NCI-H748 treated with DMSO at 0.1 percent for 48 hours (cell line): ENCODE measurements at places on chromosomes 16 and 17.
A peak's percentile ranks its signal among the peaks of the same experiment; 100 is the strongest.

- DNase-seq = no peak
Measured at GRCh38 chr16:81995651-81996050, 15.6 kb downstream of the SDR42E1 start.

DNA sequence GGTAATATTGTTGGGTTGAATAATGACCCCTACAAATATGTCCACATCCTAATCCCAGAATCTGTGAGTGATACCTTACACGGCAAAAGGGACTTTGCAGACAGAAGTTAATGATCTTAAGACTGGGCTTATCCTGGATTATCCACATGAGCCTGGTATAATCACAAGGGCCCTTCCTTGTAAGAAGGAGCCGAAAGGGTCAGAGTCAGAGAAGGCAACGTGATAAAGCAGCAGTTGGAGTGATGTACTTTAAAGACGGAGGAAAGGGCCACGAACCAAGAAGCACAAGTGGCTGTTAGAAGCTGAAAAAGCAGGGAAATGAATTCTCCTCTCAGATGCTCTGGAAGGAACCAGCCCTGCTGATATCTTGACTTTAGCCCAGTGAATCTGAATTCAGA is 137.8 kb downstream of the UTP18 start:
- no peak for DNase-seq

DNA sequence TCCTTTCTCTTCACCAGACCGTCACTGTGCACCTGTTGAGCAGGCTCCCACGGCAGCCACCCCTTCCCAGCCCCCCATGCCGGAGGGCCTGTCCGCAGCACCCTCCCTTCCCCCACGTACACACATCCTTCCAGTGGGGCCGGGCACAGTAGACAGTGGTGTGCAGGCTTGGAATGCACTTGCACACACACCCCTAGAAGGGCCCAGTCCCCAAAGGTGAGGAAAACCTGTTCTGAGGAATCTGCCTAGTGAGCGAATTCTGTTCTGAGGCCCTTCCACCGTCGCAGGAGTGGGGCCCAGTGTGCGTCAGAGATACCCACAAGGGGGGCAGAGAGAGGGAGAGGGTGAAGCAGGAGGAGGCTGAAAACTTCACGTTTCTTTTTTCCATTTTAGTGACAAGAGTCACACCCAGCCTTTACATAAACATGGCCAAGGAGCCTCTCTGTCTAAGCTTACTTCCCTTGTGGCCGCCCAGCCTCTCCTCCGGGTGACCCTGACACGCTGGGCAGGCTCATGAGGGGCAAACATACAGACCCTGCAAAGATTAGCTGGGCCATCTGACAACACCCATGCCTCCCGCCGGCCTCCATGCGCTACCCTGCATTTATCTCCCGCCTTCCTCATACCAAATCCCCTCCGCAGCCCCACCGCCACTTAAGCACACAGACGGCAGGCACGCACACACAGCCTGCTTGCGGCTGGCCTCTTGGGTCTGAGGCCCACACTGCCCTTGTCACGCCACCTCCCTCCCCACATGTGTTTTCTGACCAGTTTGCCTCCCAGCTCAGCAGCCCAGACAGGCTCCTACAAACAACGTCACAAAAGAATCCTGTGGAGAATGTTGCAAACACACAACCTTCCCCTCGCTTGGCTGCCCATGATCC is 1.8 kb downstream of the ZBTB4 start:
- no peak for DNase-seq

- DNase-seq = no peak
Measured at GRCh38 chr16:51701025-51701424, 550.0 kb upstream of the SALL1 start.

- DNase-seq = no peak
Measured at GRCh38 chr16:72085002-72085401, 8.4 kb downstream of the TXNL4B start.

GRCh38 chr17:56481659-56482058 is 111.8 kb upstream of the NOG start:
- no peak for DNase-seq

DNA sequence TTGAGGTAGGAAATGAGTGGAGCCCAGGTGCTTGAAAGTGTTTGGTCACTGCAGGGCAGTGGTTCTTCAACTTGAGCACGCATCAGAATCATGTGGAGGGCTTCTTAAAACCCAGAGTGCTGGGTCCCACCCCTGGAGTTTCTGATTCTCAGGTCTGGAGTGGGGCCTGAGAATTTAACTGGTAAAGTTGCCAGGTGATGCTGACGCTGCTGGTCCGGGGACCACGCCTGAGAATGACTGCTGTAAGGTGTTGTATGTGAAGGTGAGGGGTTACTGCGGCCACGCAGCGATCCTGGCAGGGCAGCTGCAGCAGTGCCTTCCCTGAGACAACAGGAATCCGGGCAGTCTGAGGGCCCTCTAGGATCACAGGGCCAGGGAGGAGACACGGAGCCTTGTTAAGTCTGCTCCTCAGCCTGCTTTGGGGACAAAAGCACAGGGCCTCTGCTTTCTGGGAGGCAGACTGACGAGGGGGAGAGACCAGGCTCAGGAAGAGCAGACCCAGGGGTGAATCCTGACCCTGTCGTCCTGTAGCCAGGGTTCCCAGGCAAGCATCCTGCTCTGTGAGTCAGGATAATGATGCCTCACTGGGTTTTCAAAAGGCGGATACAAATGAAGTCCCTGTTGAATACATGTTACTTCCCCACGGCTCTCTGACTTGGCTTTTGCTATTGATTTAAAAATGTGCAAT is 16.2 kb downstream of the CCDC42 start:
- no peak for DNase-seq

- no peak for DNase-seq
Measured at GRCh38 chr17:37461668-37462067, 28.0 kb upstream of the DUSP14 start.

DNA sequence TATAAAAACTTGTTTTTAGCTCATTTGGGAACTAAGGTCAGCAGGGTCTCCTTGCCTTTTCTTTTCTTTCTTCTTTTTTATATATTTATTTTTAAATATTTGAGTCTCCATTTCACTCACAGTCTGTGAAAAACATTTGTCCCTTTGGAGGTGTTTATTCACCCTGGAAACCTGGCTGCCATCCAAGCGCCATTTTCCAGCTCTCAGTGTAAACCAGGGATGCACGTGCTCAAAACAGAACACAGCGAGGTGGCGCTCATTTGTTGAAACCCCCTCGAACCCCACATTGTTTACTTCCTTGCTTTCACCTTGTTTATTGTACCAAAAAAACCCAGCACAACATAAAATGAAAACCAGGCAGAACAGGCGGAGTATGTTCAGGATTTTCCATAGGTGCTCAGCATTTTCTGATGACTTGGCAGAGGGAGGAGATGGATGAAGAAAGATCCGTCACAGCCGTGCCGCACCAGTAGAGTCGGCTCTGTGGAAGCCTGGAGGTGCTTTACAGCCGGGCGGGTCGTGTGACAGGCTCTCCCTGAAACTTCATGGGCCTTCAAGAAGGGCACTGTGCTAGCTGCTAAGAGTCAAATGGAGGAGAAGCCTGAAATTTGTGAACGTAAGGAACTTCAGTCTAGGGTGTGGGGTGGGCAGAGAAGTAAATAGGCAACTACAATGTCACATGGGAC is 284.4 kb downstream of the FOXL1 start:
- peak; percentile 4 for DNase-seq

DNA sequence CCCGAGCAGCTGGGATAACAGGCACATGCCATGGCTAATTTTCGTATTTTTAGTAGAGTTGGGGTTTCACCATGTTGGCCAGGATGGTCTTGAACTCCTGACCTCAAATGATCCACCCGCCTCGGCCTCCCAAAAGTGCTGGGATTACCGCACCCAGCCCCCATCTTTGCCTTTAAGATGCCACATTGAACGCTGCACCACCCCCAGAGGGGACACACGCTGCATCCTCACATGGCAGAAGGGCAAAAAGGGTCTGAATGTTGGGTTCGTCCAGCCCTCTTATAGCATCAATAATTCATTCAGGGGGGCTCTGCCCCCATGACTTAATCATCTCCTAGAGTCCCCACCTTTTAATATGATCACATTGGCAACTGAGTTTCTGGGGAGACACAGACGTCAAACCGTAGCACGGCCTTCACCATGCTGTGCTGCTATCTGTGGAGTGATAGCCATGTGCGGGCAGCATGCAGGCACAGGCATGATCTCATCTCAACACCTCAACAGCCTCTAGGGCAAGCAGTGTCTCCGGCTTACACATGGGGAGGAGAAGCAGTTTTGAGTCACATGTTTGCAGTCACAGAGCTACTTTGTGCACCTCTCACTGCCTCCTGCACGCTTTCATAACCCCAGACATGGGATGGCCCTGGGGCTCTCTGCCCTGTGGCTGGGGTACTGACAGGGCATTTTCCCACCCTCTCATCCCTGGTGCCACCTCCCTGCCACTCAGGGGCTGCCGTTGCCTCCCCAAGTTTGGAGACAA is 30.0 kb downstream of the IL21R start:
- DNase-seq = no peak

- DNase-seq = no peak
Measured at GRCh38 chr16:30005341-30006094, 5.3 kb downstream of the DOC2A start.

DNA sequence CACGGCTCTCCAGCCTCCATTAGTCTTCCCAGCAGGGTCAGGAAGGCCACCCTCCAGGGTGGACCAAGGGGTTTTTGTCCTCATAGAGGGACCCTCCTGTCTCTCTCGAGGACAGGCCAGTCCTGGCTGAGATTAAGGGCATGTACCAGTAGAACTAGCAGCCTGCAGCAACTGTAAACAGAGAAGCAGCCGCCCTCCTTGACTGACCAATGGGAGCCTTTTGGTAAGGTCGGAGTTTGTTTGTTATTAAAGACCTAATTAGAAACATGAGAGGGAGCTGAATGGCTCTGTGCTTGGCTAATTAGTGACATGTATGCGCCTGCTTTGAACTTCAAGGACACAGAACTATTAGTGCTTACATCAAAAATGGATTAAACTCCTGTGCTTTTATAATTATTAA is 80.0 kb downstream of the CCDC182 start:
- peak; percentile 90 for DNase-seq

DNA sequence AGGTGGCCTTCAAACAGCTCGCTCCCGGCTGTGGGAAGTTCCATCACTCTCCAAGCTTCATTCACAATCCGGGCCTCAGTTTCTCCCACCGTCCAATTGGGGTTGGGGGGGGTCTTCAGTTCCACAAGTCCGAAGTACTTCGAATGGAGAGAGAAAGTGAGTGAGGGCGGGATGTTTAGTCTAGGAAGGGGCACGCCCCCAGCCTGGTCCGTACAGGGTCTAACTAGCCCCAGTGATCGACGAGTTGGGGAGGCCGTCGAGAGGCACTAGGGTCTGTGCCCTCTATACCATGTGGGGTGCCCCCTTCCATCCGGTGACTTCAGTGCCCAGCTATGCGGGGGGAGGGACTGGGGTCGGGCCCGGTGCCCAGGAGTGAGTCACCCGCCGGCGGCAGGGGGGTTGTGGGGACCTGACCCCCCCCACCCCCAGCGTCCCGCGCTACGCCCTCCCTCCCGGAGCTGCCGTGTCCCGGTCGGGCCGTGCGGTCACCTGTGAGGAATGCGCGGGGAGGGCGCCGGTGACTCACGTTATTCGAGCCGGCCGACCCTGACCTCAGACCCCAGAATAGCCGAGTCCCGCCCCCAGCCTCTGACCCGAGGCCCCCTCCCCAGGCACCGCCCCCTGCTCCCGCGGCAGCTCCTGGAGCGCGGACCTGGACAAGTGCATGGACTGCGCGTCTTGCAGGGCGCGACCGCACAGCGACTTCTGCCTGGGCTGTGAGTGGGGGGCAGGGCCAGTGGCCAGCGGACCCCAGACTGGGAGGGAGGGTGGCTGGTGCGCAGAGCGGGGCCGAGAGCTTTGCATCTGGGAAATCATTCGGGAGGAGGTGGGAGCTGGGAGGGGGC is 658 bp downstream of the TNFRSF12A start:
- no peak for DNase-seq

DNA sequence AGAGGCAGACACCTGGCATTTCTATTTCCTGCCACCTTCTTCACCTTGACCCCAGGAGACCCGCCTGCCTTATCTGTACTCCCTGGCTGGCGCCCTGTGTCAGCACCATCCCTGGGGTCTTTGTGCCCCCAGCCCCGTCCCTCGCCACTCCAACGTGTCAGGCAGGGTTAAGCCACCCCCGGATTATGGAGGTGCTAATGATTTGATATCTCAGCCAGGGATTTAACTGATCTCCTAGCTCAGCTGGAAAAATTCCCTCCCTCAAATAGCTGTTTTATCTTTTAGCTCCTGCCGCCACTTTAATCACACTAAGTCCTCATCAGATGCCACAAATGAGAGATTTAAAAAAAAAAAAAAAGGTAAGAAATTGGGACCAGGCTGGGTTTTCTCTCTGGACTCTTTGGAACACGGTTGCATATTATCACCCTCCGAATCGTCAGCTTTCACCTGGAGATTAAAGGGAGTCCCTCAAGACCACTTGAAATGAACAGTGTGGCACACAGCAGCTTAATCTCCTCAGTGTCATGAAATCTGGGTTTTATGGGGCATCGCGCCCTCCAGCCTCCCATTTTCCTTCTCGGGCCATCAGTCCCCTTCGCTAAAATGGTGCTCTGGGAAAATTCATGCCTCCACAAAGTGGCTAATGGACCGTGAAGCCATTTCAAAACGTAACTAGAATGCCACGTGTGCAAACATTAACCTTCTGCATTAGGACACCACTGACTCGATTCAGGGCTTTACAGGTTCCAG is 26.2 kb upstream of the WFDC1 start:
- DNase-seq = no peak

- no peak for DNase-seq
Measured at GRCh38 chr17:55303701-55304145, 39.0 kb downstream of the HLF start.

DNA sequence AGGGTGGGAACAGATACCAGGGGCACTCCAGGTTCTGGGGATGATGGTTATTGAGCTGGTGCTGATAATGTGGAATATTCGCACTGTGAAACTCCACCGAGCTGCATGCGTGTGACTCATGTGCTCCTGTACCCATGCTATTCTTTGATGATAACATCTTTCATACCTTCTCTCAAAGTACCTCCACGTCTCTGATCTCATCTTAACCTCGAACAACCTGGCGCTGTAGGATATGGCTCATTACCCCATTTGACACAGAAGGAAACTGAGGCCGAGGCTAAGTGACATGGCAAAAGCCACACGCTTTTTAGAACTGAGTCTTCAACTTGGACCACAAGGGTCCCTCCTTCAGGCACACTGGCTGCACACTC is 30.2 kb upstream of the MRPS23 start:
- DNase-seq = no peak

DNA sequence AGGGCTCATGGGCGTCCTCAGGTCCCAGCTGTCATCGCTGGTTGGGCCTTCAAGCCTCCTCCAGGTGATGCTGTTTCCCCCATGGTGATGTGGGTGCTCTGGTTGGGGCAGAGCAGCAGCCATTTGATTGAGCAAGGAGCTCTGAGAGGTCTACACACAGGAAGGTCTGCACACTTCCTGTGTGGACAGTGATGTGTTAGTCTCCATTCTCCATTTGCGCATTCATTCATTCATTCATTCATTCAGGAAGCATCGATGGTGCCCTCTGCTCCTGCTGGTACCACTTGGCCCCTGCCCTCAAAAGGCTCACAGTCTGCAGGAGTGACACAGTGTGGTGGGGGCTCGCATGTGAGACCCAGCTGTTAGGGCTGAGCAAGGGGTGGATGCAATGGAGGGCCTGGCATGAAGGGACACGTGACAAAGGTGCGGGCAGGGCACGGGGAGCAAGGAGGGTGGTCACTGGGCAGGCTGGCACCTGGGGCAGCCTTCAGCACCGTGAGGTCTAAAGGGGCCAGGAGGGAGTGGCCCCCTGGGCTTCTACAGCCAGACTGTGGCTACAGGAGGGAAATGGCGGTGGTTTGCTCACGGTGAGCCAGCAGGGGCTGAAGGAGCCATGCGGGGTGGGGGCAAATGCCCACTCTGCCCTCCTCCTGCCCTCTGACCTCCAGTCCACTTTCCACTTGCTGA is 1.5 kb downstream of the ADGRG3 start:
- no peak for DNase-seq
